Activated CD8-positive, alpha-beta memory T cell treated with anti-CD3 and anti-CD28 coated beads, Interleukin-2, amount 10 ng/mL, durations not matched to agents 7 days and 5 days (primary cell): ENCODE measurements at places on chromosomes 3 and 15. TPM values are rescaled to one million over a fixed set of nuclear protein-coding genes. Genes with fewer than 3 reads are reported as not detected.

GRCh38 chr3:116939091-116939490, 229.5 kb downstream of the TUSC7 start:
- DNase-seq: no peak

GRCh38 chr3:99868311-99868646, 50.6 kb downstream of the CMSS1 start:
- DNase-seq: no peak

Gene TLR9
- 0.64 TPM for total RNA-seq

Gene GUCA1C
- total RNA-seq: not detected

- DNase-seq: no peak
Observed at GRCh38 chr3:120353463-120353862, 4.3 kb upstream of the LRRC58 start.

GRCh38 chr15:28125673-28126651, 26.8 kb upstream of the OCA2 start:
- no peak for DNase-seq

- DNase-seq: no peak
Observed at GRCh38 chr3:54390582-54390981, 268.2 kb downstream of the CACNA2D3 start.

GRCh38 chr3:67804089-67804488, 149.7 kb upstream of the SUCLG2 start:
- DNase-seq: no peak
